ENCODE measurements at places on chromosomes 7 and 10. TPM values are rescaled to one million over a fixed set of nuclear protein-coding genes. Genes with fewer than 3 reads are reported as not detected.

DNA sequence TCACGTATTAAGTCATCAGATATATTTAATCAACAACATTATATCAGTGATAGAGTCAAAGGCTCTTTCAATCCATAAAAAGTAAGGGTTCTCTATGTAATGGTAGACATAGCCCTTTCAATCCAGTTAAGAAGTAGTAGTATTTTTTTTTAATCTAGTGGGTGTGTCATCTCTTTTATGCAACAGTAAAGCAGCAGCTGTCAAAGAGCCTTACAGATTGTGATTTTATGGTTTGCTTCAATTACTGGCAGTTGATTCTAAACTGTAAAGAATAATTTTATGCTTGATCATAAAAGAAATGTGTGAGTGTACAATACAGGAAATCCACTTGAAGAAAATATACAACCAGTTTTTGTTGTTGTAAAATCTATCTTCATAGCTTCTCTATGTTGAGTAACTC is 902.6 kb upstream of the MBL2 start:
- H3K27me3 ChIP-seq: no peaks in the 10 kb centered on the region
- H3K4me1 ChIP-seq: no peaks in the 10 kb centered on the region
- H3K36me3 ChIP-seq: no peaks in the 10 kb centered on the region
- no peak for DNase-seq

- no peaks in the 10 kb centered on the region for H3K4me1 ChIP-seq
- no peaks in the 10 kb centered on the region for H3K36me3 ChIP-seq
- H3K27ac ChIP-seq: no peak overlapping the region
- no peak overlapping the region for H3K4me3 ChIP-seq
Measured at GRCh38 chr10:75999515-76000209, 568.2 kb downstream of the LRMDA start.

GRCh38 chr10:122665329-122665860 is 34.3 kb downstream of the C10orf120 start:
- H3K4me3 ChIP-seq: no peak overlapping the region

DNA sequence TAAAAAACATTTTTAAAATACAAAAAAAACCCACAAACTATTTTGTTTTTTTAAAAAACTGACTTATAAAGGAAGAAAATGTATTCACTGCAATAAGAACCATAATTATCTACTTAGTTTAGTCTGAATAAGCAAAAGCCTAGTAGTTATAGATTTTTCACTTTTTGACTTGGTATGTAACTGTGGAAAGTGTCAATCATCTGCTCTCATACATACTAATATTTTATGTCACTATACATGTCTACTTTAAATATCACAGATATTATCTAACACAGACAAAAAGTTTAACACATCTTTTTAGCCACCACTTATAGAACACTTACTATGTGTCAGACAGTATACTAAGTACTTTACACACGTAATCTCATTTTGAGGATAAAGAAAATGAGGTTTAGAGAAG is 3.2 kb upstream of the JMJD1C start:
- H3K36me3 ChIP-seq: no peaks in the 10 kb centered on the region
- no peaks in the 10 kb centered on the region for H3K4me1 ChIP-seq
- DNase-seq: no peak
- H3K4me3 ChIP-seq: no peak overlapping the region

DNA sequence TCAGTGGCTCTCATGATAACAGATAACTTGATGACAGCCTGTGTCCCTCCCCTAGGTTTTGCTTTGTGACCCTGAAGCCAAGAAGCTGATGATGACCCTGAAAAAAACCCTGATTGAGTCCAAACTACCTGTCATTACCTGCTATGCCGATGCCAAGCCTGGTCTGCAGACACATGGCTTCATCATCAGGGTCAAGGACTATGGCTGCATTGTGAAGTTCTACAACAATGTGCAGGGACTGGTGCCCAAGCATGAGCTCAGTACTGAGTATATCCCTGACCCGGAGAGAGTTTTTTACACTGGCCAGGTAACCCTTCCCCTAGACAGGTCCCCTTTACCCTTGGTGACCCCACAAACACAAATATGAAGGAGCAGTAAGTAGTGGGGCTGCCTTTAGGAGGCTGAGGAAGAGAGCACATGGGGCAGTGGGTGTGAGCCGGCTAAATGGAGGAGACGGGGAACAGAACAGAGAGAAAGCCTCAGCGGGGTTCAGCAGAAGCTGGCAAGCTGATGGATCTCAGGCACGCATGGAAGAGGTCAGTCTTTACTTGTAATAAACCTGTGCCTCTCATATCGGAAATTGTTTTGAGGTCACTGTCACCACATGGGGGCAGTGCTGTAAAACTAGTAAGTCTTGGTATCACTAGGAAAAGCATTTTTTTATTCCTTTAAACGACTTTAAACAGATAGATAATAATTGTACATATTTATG is 20.2 kb downstream of the PDCD11 start:
- H3K4me3 ChIP-seq: no peak overlapping the region
- DNase-seq: peak; percentile 70
- no peak overlapping the region for H3K27ac ChIP-seq
- peaks cover 15% of the 10 kb centered on the region for H3K36me3 ChIP-seq

DNA sequence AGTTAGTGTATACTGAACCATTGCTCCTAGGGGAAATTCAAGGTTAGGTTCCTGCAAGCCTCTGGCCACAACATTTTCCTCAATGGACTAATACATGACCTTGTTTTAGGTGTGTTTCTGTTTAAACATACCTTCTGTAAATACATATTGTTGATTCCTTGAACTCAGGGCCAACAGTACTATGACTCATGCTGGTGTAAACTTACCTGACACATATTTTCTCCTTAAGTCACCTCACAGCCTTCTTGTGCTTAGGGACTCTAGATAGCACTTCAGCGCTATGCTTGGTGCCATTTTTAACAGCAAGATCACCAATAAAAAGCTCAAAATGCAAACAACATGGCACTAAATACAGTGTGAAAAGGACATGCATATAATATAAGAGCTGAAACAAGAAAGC is 176.4 kb downstream of the TAX1BP1 start:
- no peak for DNase-seq
- H3K4me3 ChIP-seq: no peak overlapping the region
- H3K27ac ChIP-seq: no peak overlapping the region
- no peaks in the 10 kb centered on the region for H3K27me3 ChIP-seq
- peaks cover 3% of the 10 kb centered on the region for H3K36me3 ChIP-seq

- no peaks in the 10 kb centered on the region for H3K27me3 ChIP-seq
- no peak for DNase-seq
- H3K27ac ChIP-seq: no peak overlapping the region
- H3K4me3 ChIP-seq: no peak overlapping the region
Measured at GRCh38 chr7:128877756-128878120, 15.1 kb downstream of the ATP6V1F start.

DNA sequence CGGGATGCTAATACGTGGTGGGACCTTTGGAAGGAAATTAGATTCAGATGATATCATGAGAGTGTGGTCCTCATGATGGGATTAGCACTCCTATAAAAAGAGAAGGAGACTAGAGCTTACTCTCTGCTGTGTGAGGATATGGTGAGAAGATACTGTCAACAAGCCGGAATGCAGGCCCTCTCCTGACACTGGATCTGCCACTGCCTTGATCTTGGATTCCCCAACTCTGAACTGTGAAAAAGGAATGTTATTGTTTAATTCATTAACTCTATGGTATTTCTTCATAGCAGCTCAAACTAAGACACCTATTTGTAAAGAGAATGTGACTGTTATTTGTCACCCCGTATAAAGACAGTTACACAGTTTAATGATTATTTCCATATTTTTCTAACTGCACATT is 1227.5 kb upstream of the C7orf33 start:
- H3K4me3 ChIP-seq: no peak overlapping the region
- no peaks in the 10 kb centered on the region for H3K36me3 ChIP-seq
- H3K4me1 ChIP-seq: no peaks in the 10 kb centered on the region
- H3K27me3 ChIP-seq: no peaks in the 10 kb centered on the region
- no peak overlapping the region for H3K27ac ChIP-seq
- DNase-seq: no peak

CTBP2 gene
- 32.4 TPM for polyA plus RNA-seq

HTR5A gene
- not detected for polyA plus RNA-seq

Data from aorta (tissue), 5 donors.